ENCODE measurements at places on chromosomes 4 and X.

GRCh38 chrX:38871129-38872029, 70.1 kb downstream of the MID1IP1 start:
- DNase-seq = no peak

- DNase-seq = peak; percentile 60
Measured at GRCh38 chr4:52925531-52925968, 63.4 kb downstream of the RASL11B start.

DNA sequence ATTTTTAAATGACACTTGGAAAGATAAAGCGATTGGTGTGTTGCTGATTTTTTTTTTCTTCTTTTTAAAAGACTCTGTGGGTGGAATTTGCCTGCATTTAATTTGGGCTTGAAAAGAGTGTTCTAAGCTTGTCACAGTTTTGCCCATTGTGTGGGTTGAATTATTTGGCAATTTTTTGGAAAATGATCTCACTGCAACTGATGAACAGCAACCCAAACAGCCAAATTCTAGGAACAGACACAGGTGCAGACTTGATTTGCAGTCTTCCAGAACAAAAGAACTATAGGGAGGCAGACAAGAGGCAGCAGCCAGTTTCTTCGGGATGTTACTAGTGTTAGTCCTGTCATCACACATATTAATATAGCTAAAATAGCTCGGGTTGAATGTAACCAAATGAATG, 40.5 kb downstream of the CASP6 start:
- DNase-seq = no peak

DNA sequence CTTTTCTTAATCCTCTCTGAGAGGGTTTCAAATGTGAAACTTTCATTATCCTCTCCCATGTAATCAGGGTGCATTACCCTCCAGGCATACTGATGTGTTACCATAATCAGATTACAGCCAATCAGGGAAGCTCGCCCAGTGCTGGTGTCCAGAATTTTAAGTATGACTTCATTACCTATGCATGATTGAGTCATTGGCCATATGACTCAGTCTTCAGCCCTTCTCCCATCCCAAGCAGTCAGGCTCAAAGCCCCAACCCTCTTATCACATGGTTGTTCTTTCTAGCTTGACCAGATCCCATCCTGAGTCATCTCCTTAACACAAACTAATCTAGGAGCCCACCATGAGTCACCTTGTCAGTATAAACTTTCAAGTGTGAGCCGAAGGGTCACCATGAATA, 1668.1 kb upstream of the AGA start:
- peak; percentile 97 for DNase-seq

GRCh38 chr4:158071931-158072330, 100.9 kb downstream of the GASK1B start:
- no peak for DNase-seq

GRCh38 chr4:108445716-108446115, 174.7 kb upstream of the RPL34 start:
- no peak for DNase-seq

DNA sequence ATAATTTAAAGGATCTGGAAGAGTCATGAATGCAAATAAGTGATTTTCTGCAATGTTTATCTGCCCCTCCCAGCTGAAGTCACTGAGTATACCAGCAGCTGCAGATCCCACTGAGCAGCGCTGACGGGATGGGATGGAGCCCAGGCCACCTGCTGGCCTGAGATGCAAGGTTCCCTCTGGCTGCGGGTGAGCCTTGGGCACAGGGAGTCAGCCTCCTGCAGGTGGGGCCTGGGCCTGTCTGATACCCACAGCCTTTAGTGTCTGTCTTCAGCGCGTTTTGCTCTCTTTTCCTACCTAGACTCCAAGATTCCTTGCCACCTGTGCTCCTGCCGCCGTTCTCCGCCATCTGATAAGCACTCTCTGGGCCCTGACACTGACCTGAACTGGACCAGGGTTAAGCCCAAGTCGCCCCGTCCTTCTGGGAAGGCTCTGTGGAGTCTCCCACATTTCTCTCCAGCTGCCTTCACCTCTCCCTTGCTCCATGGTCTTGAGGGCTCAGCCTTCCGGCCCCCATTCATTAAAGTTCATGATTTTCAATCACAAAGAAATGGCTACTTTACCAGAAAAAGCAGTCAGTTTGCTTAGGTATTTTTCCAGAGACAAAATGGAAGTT, 223.1 kb upstream of the FAT1 start:
- peak; percentile 51 for DNase-seq

DNA sequence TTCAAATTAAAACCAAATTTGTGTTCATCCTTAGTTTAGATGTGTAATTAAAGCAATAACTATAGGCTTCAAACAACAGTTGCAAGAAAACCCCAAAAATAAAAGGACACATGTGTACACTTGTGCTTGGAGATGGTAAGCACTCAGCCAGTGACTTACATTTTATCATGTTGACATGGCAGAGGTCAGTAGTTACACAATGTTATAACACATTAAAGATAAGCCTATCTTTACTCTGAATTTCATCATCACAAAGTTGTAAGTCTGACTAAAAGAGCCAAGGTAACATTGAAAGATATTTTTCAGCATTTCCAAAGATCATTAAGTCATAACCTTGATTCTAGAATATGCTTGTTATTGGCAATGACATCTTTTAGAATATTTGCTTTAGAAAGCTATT, 98.5 kb upstream of the PNPLA4 start:
- no peak for DNase-seq

DNA sequence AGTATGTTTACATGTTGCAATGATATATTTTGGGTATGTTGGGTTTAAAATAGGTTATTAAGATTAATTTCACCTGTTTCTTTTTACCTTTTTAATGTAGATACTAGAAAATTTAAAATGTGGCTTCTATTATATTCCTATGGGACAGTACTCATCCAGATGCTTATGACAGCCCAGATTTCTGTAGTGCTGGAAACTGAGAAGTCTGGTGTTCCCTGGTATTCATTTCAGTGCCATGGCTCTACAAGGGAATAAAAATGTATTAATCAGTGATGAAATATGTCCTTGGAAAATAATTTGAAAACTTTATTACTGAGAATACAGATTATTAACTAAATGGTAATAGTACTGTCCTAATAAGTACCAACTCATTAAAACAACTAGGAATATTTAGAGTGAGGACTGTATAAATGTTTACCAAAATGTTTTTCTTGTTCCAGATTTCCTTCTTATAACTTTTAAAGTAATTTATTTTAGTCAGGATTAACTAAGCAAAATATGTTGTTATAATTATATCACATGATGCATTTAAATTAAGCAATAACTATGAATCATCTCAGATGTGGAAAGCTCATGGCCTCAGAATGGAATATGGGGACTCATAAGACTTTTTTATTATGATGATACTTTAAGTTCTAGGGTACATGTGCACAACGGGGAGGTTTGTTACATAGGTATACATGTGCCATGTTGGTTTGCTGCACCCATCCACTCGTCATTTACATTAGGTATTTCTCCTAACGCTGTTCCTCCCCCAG, 25.3 kb downstream of the ARHGAP24 start:
- no peak for DNase-seq

DNA sequence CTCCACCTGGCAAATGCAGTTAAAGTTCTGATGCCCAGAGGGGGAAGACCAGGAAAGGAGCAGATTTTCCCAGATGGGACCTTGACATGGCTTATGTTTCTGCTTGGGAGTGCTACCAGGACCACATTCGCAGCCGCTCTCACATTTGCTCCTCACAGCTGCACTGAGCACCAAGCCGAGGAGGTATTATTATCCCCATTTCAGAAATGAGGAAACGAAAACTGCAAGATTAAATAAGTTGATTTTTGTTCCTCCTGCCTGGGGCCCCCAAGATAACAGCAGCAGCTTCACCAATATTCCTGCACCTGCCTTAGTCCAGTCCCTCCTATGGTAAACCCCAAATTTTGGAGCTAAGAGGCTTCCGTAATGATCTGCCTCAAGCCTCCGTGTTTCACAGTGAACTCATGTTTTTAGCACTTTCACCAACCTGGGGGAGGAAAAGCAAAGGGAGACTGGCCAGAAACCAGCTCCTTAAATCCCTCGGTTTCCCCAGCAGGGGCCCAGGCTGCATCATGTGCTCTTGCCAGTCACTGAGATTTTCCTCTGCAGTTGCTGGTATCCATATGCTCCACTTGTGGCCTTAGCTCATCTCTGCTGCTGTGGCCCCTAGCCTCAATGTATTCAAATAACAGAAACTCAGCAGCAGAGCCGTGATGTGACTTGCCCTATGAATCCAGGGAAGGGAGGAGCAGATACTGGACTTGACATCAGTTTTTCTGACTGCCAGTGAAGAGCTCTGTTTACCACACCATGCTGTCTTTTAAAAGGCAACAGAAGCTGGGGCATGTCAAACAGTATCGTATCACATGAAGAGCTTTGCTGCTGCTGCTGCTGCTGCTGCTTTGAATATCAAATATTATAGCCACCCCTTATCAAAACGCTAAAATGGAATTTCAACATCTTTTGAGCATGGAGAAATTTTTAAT, 95.5 kb upstream of the KLHL13 start:
- DNase-seq = no peak

DNA sequence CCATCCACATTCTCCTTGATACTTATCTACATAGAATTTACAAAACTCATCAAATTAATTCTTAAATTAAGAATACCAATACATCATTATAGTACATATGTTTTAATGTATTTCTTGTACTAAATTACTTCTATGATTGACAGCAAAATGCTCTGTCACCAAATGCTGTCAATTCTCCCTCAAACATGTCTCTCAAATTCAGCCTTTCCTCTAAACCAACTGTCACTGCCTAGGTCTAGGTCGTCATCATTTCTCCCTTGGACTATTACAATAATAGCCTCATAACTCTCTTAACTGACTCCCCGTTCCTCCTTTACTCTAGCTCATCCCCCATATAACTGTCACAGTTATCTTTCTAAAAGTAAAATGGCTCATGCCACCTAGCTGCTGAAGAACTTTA, 279.7 kb upstream of the FSTL5 start:
- DNase-seq = no peak

- no peak for DNase-seq
Measured at GRCh38 chr4:159159611-159160010, 56.7 kb downstream of the RAPGEF2 start.

DNA sequence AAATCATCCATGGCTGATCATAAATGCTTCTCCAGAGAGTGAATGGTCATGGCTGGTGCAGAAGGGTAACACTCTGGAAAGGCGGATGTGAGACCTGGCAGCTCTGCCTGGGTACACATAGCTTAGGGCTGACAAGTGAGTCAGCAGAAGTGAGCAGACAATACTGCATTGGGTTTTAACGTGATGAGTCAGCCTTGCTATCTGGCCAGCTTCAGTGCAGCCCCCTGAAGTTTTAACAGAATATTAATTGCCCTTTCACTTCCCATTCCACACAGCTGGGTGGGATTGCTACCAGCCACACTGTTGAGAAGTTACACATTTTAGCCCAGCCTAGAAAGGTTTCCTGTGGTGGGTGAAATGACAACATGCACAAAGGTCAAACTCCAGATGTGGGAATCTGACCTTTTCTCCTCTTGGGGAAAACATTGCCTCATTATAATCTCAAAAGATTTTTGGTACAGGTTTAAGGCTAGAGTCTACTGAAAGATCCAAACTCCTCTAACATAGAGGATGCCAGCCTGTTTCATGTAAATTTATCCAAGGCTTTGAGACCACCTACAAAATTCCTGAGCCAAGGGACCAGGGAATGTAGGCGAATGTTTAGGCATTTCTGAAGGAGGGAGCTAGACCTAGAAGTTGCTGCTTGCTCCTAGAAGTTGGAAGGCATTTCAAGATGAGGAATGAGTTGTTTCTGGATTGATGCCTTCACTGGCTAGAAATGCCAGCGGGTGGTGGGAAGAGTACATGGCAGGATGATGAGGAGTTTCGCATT, 230.3 kb upstream of the PGRMC2 start:
- peak; percentile 98 for DNase-seq

GRCh38 chr4:99790796-99791617, 25.6 kb upstream of the DAPP1 start:
- DNase-seq = peak; percentile 57

- DNase-seq = peak; percentile 88
Measured at GRCh38 chr4:51932261-51932660, 87.9 kb downstream of the LRRC66 start.

DNA sequence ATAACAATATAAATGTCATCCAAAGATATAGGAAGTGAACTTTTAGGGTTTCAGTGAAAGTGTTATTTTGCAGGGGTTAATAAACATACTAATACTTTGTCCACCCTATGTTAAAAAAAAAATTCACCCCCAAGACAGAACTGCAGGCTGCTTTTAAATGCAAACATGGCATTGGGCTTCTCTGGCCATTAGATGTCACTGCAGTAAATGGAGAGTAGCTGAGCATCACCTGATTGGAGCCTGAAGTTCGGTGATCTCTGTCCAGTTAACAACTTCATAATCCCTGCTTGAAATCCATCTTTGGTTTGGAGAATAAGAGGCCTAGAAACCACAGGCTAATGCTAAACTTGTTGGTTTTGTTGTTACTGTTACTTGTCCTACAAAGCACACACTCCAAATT, 18.7 kb downstream of the SLC25A43 start:
- DNase-seq = peak; percentile 15

DNA sequence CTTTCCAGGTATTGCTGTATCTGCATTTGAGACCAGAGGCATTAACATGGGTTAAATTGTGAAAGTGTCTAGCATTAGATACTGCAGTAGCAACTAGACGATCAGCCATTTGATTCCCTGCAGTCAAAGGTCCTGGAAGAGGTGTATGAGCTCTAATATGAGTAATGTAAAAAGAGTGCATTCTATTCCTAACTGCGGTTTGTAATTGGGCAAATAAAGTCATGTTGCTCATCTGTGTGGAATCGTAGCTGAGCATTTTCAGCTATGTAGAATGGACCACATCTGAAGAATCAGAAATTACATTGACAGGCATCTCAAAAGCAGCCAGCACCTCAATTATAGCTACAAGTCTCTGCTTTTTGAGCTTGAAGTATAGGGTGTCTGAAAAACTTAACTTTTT, 157.6 kb downstream of the ZNF518B start:
- DNase-seq = no peak

GRCh38 chrX:30812326-30812725, 76.7 kb downstream of the TAB3 start:
- DNase-seq = no peak

- no peak for DNase-seq
Measured at GRCh38 chr4:111781611-111782010, 363.6 kb upstream of the FAM241A start.

GRCh38 chr4:1227816-1228215, 21.1 kb downstream of the CTBP1 start:
- no peak for DNase-seq

GRCh38 chr4:17708992-17709762, 72.2 kb downstream of the FAM184B start:
- no peak for DNase-seq

DNA sequence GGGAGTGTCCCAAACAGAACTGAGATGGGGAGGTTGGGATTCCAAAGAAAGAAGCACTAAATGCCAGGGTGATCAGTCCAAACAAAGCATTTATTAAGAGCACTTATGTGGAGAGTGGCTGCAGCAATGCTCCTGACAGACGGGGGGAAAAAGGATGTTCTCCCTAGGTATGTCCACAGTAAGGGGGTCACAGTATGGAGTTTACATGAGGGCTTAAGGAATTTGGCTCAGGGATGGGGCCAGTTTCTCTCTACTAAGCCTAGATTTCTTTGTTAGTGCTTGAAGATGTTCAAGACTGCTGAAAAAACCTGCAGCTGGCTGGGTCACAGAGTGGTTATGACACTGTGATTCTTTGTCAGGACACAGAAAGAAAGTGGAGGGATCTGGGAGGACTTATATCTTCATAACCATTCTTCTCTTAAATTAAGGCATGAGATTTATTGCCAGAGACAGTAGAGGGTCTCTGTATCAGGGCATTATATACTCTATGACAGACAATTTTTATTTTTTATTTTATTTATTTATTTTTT, 1468.0 kb downstream of the C4orf33 start:
- no peak for DNase-seq

- DNase-seq = peak; percentile 34
Measured at GRCh38 chr4:145805490-145805889, 125.5 kb downstream of the C4orf51 start.

GRCh38 chr4:145320294-145320693, 139.9 kb upstream of the OTUD4 start:
- no peak for DNase-seq

All from astrocyte of the spinal cord (primary cell).